Activated T-cell treated with anti-CD3 and anti-CD28 coated beads, Interleukin-2, amount 50 U/mL, for 24 hours (primary cell): ENCODE measurements at places on chromosomes 6 and 20.

GRCh38 chr6:145368075-145368474, 367.2 kb downstream of the EPM2A start:
- H3K4me3 ChIP-seq = no peak overlapping the region
- peaks cover 11% of the 10 kb centered on the region for H3K4me1 ChIP-seq
- no peak overlapping the region for H3K27ac ChIP-seq
- no peaks in the 10 kb centered on the region for H3K36me3 ChIP-seq
- H3K27me3 ChIP-seq = no peaks in the 10 kb centered on the region

DNA sequence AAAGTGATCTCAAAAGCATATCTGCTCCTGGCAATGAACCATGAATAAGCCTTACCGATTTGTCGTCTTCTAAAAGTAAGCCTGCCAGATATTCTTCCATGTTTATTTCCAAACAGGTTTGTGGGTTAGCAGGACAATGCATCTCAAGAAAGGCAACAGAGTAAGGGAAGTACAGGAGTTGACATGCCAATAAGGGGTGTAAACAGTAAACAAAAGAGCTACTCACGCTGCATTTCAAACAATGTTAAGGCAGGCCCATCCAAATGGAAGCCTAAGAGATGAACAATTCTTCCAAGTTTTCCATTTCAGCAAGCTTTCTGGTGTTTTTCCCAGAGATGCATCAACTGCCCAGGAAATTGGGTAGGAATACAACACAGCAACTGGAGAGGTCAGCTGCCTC, 27.8 kb upstream of the CRIP3 start:
- no peak overlapping the region for H3K27ac ChIP-seq
- H3K27me3 ChIP-seq = no peaks in the 10 kb centered on the region
- peaks cover 16% of the 10 kb centered on the region for H3K4me1 ChIP-seq

GRCh38 chr6:9647599-9647998, 767.3 kb downstream of the TFAP2A start:
- H3K4me3 ChIP-seq = no peak overlapping the region
- H3K27ac ChIP-seq = no peak overlapping the region
- no peaks in the 10 kb centered on the region for H3K36me3 ChIP-seq
- no peaks in the 10 kb centered on the region for H3K4me1 ChIP-seq

DNA sequence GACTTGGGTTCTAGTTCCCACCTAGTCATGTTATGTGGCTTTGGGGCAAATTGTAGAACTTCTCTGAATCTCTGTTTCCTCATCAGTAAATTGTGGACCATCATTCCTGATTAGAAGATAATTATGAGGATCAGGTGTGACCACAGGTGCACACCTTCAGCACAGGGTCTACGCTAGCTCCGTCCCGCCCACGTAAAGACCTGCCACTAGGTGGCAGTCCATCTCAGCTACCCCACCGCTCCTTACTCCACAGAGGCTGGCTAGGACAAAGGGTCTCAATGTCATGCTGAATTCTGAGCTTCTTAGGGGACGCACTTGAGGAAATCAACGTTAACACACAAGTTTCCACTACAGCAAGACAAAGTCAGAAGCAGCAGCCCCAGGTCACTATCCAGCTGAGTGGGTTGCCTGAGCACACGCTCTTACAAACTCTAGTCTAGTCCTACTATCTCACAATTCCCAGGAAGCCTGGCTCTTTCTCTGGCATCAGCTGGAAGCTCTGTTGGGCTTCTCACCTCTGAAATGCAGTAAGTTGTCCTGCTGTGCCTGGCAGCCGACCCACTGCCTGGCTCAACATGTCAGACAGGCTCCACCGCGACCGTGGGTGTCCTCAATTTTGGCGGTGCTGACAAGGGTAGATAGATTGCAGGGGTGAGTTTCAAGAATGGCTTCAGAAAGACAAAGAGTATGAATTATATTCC, 2.0 kb upstream of the PLCG1 start:
- peak overlapping the region; percentile 87 for H3K27ac ChIP-seq
- peak; percentile 74 for DNase-seq
- H3K27me3 ChIP-seq = no peaks in the 10 kb centered on the region
- H3K4me3 ChIP-seq = peak overlapping the region; percentile 71

DNA sequence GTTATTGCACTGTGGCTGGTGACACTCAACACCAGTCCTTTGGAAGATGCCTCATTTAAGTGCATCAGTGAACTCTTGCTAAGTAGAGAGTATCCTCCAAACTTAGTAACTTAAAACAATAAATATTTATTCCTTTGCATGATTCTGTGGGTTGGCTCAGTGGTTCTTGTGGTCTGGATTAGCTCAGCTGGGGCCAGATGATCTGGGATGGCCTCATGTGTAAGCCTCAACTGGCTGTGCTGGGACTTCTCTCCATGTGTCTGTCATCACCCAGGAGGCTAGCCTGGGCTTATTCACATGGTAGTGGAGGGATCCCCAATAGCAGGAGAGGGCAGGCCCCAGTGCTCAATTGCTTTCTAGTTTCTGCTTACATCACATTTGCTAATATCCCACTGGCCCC, 8.3 kb downstream of the LRRN4 start:
- H3K4me1 ChIP-seq = no peaks in the 10 kb centered on the region
- peaks cover 24% of the 10 kb centered on the region for H3K36me3 ChIP-seq
- H3K27ac ChIP-seq = no peak overlapping the region
- H3K27me3 ChIP-seq = peaks cover 4% of the 10 kb centered on the region
- DNase-seq = no peak
- no peak overlapping the region for H3K4me3 ChIP-seq

DNA sequence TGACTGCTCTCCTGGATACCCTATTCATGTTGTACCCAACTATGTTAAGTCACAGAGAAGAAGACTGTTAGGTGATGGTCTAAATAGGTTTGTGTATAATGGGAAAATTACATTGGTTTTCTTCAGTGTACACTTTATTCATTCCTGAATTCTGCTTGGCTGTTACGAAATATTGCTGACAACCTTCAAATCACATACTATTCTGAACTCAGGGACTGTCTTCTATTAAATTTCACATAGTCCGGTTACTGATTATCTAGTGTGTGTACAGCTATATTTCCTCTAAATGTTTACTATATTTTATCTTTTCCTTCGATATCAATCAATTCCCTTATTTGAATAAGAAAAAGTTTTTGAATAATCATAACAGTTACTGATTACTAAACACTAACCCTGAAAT, 1090.3 kb upstream of the CITED2 start:
- no peak overlapping the region for H3K27ac ChIP-seq
- no peak overlapping the region for H3K4me3 ChIP-seq
- no peak for DNase-seq
- no peaks in the 10 kb centered on the region for H3K36me3 ChIP-seq
- peaks cover 11% of the 10 kb centered on the region for H3K27me3 ChIP-seq

DNA sequence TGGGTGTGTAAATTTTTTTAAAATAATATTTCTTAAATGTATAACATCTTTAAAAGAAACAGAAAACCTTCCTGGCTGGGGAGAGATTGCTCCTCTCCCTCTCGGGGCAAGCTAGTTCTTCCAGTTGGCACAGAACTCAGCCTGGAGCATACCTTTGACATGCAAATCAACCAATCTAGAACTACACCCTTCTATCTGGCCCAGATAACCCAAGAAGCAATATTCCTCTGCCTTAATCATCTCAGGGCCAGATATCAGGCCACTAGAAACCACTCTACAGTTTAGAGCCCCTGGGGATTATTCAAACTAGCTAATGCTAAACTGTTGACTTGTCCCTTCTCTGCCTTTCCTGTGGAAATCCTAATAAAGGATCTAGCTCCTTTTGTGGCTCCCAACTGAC, 33.9 kb downstream of the CYP39A1 start:
- DNase-seq = no peak
- no peak overlapping the region for H3K4me3 ChIP-seq
- H3K36me3 ChIP-seq = no peaks in the 10 kb centered on the region
- H3K27ac ChIP-seq = no peak overlapping the region

GRCh38 chr20:46087161-46087560, 2.6 kb downstream of the NCOA5 start:
- peaks cover 77% of the 10 kb centered on the region for H3K4me1 ChIP-seq
- H3K4me3 ChIP-seq = peak overlapping the region; percentile 24
- H3K27ac ChIP-seq = no peak overlapping the region

DNA sequence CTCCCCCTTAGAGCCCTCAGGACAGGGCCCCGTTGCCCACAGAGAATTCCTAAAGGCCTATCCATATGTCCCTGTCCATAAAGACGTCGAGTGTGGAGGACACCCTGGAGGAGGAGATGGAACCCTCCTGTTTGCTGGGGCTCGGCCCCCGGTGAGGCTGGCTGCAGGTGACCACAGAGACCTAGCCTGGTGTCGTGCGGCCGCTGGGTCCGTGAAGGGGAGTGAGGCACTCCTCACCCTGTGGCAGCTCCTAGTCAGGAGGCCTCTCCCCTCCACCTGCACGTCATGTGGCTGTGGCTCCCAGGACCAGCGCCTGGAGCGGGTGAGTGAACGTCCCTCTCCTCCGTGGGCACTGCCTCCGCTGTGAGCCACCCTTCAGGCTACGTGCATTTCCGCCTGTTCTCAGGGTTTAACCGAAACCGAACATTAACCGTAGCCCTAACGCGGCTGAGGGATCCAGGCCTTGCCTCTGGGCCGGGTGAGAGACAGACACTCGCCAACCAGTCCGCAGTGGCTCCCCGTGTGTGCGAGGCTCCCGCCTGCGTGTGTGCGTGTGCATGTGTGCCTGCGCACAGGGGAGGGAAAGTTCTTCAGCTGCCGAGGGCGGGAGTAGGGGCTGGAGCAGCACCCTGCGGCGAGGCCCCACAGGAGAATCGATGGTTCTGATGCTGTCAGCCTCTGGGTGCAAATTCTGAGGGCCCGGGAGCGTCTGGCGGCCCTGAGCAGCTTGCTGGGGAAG, 5.9 kb upstream of the TCEA2 start:
- DNase-seq = no peak
- H3K27ac ChIP-seq = peak overlapping the region; percentile 50
- H3K27me3 ChIP-seq = peaks cover 18% of the 10 kb centered on the region
- H3K4me3 ChIP-seq = peak overlapping the region; percentile 47
- no peaks in the 10 kb centered on the region for H3K36me3 ChIP-seq

DNA sequence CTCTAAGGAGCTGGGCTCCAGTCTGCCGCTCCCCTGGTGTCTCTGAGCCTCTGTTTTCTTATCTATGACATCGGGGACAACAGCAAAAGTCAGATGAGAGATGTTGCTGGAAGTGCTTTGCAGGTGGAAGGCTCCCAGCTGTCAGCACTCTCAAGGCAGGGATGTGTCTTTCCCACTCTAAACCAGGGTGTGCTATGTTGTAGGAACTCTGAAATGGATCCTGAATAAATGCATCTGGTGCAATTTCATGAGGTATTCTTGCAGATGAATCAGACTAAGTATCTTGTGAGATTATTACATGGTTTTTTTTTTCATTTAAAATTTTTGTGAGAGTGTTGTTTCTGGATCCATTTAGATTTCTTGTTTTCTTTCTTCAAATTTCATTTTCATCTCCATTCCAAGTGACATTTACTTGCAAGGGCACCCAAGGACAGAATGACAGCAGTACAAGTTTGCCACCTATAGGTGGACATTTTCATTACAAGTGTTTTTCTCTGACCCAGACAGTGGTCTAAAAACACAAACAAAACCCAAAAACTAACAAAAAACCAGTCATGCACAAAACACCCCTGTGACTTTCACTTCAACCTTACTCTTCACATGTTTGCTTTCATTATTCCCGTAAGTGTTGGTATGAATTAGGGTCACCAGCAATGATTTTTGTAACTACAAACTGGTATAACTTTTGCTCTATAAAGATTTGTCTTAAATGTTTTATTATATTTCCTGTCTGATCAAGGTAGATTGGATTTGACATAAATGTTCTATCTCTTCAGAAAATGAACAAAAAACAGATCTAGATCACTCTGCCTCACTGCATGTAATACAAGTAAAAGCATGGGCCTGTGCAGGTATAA, 14.7 kb upstream of the SIM1 start:
- H3K27me3 ChIP-seq = peaks cover 42% of the 10 kb centered on the region
- H3K4me3 ChIP-seq = no peak overlapping the region
- DNase-seq = no peak
- peaks cover 3% of the 10 kb centered on the region for H3K4me1 ChIP-seq
- no peaks in the 10 kb centered on the region for H3K36me3 ChIP-seq

GRCh38 chr6:142189057-142189456, 42.0 kb downstream of the VTA1 start:
- peaks cover 46% of the 10 kb centered on the region for H3K36me3 ChIP-seq
- peaks cover 19% of the 10 kb centered on the region for H3K4me1 ChIP-seq
- H3K27me3 ChIP-seq = no peaks in the 10 kb centered on the region
- H3K27ac ChIP-seq = no peak overlapping the region
- no peak overlapping the region for H3K4me3 ChIP-seq
- DNase-seq = no peak

GRCh38 chr6:113352831-113353230, 504.3 kb upstream of the MARCKS start:
- peaks cover 2% of the 10 kb centered on the region for H3K27me3 ChIP-seq
- no peaks in the 10 kb centered on the region for H3K36me3 ChIP-seq
- no peak for DNase-seq
- H3K4me3 ChIP-seq = no peak overlapping the region
- no peak overlapping the region for H3K27ac ChIP-seq
- no peaks in the 10 kb centered on the region for H3K4me1 ChIP-seq

GRCh38 chr6:166728884-166729530, 102.0 kb upstream of the RPS6KA2 start:
- H3K4me3 ChIP-seq = no peak overlapping the region
- H3K27ac ChIP-seq = no peak overlapping the region
- H3K4me1 ChIP-seq = peaks cover 9% of the 10 kb centered on the region
- H3K27me3 ChIP-seq = no peaks in the 10 kb centered on the region

- H3K4me3 ChIP-seq = no peak overlapping the region
- H3K27ac ChIP-seq = no peak overlapping the region
- H3K36me3 ChIP-seq = peaks cover 84% of the 10 kb centered on the region
- H3K4me1 ChIP-seq = no peaks in the 10 kb centered on the region
- H3K27me3 ChIP-seq = no peaks in the 10 kb centered on the region
These were observed 100.2 kb downstream of the PREP start for GRCh38 chr6:105302617-105303128.

DNA sequence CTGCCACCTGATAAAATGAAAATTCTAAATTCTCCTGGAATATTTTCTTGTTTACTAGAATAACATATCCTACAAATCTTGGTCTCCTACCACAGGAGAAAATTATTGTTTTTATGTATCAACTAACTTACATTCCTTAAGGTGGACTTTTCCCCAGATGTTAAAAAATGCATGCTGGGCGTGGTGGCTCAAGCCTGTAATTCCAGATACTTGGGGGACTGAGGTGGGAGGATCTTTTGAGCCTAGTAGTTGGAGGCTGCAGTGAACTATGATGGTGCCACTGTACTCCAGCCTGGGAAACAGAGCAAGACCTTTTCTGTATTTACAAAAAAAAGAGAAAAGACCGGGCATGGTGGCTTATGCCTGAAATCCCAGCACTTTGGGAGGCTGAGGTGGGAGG, 27.9 kb upstream of the TFAP2C start:
- H3K4me3 ChIP-seq = no peak overlapping the region
- H3K27ac ChIP-seq = no peak overlapping the region
